Sigmoid colon (tissue), 7 donors: ENCODE measurements at places on chromosomes 11 and 22. TPM values are rescaled to one million over a fixed set of nuclear protein-coding genes. Genes with fewer than 3 reads are reported as not detected.

The ADORA2A gene
- total RNA-seq, result 3.0 TPM

The SAA2 gene
- not detected for total RNA-seq

The SUSD2 gene
- total RNA-seq, result 4.6 TPM

The SHISA8 gene
- not detected for total RNA-seq

The MAP6 gene
- total RNA-seq, result 6.7 TPM

The LARGE2 gene
- not detected for total RNA-seq

The SLC22A8 gene
- not detected for total RNA-seq

The SYCE3 gene
- not detected for total RNA-seq

The C22orf31 gene
- total RNA-seq, result not detected

The LMNTD2 gene
- total RNA-seq, result not detected

The FAM227A gene
- total RNA-seq, result 0.95 TPM

The SEC14L3 gene
- total RNA-seq, result not detected

The IRAG1 gene
- total RNA-seq, result 96.1 TPM

The C11orf86 gene
- not detected for total RNA-seq

The ZC3H12C gene
- total RNA-seq, result 16.4 TPM

GRCh38 chr11:18934195-18934814 lies 4.9 kb downstream of the MRGPRX1 start:
- no peak for DNase-seq

GRCh38 chr11:71995726-71996291 lies 2.9 kb upstream of the IL18BP start:
- no peak for DNase-seq

DNA sequence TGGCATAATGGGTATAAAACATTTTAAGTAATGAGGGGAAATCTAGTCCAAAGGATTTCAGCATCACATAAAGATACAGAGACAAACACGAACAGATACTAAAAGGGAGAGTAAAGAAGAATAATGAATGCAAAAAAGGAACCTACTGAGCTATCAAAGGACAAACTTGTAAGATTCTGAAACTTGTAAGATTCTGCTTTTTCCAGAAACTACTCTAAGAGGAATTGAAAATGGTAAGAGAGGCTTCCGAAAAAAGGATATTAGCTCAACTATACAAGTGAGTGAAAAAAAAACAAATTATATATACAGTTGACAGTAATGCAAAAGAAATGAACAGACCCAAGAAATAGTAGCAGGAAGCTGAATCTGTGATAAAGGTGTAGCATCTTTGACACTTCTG lies 37.7 kb downstream of the POLD3 start:
- DNase-seq, result no peak

DNA sequence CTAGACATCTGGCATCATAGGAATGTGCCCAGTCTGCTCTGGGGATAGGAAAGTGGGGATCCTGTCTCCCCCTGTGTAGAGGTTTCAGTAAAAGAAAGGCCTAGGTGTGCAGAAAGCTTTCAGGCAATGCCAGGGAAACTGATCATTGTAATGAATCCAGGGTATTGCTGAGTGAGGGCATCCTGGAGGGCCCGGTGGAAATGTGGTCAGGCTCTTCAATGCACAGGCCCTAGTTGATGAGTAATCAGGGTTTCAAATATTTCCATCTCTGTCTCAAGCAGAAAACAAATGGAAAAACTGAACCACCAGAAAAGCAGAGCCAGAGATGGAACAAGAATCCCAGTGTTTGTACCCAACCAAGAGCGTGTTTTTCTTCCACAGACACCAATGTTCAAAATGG lies 2.0 kb downstream of the CD3E start:
- no peak for DNase-seq

GRCh38 chr11:120611581-120611980 lies 100.0 kb downstream of the GRIK4 start:
- no peak for DNase-seq

DNA sequence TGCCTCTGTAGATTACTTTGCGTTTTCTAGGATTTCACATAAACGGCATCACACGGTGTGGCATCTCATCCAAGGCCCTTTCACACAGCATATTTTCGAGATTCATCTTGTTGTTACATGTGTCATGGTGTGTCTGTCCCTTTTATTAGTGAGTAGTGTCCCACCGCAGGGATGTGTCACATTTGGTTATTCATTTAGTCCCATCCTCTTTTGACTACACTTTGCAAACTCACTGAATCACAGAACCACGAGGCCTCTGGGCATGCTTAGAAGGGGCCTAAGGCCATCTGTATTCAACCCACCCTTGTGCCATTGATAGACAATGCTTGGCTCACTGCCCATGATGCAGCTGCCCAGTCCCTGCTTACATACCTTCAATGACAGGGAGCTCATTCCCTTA lies 4.2 kb upstream of the RAC2 start:
- no peak for DNase-seq

DNA sequence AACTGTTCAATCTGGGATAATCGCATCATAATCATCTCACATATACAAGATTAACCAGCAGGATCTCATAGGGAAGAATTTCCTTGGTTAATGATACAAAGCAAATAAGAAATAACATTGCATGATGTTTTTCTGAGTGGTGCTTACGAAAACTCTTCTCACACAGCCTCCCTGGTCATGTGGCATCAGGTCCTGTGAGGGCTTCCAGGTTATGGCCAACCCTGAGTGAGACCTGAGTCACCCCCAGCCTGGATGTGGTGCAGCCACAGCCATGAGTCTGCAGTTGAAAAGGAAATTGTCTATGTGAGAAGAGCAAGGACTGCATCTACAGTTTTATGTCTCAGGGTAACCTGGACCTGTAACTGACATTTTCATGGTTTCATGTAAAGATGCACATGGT lies 90.5 kb upstream of the XKR3 start:
- no peak for DNase-seq

DNA sequence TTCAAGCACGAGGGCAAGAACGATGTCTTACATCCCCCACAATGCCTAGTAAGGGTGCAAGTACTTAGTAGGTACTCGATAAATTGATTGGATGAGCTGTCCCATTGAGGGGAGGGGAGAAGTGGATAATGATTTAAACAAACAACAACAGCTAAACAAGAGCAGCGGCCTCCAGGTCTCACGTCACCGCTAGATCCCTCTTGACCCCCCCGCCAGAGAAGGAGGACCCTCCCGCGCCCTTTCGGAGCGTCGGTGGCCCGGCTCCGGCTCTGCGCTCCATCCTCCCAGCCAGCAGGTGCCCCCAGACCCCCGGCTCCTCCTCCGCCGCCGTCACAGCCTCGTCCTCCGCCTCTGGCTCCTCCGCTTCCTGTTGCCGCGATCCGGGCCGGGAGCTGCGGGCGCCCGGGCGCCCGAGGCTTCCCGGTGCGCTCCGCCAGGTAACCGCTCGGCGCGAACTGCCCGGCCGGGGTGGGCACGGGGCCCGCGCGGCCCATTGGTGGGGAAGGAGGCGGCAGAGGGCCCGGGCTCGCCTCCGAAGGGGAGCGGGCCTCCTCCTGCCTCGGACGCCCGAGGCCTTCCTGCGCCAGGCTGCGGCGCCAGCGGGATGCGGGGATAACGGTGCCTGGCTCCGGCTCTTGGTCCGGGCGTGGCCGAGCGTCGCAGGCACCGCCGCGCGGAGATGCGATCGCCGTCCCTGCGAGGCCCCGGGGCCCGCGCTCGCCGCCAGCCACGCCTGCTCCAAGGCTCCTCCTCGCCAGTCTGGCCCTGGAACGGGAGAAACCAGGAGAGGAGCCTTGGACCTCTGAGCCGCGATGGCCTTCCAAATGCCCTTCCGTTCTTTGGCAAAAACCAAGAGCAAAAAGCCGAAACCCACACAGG lies at the start of gene TLCD5:
TLCD5 (plus strand) TSS at position 368 of the 879 bp plus-strand sequence. CDS start 2,143 bp downstream, outside the sequence.
- DNase-seq, result peak; percentile 76

DNA sequence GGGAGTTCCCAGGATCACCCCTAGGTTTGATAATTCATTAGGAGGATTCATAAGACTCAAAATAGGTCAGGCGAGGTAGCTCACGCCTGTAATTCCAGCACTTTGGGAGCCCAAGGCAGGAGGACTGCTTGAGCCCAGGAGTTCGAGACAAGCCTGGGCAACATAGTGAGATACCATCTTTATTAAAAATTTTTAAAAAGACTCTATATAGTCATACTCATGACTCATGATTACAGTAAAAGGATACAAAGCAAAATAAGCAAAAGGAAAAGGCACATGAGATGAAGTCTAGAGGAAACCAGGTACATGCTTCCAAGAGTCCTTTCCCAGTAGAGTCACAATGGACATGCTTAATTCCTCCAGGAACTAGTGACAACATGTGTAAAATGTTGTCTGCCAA lies 13.9 kb upstream of the PTS start:
- no peak for DNase-seq

- DNase-seq, result no peak
Observed at GRCh38 chr11:2531987-2532703, 87.3 kb downstream of the KCNQ1 start.

- DNase-seq, result no peak
Observed at GRCh38 chr11:126607374-126607773, 251.9 kb downstream of the ST3GAL4 start.

- DNase-seq, result no peak
Observed at GRCh38 chr11:124085997-124086846, 29.0 kb upstream of the VWA5A start.

- DNase-seq, result no peak
Observed at GRCh38 chr11:115518983-115519628, 14.9 kb upstream of the CADM1 start.

GRCh38 chr11:63862923-63863322 lies 24.0 kb downstream of the MARK2 start:
- no peak for DNase-seq

GRCh38 chr11:58999291-58999680 lies 60.0 kb downstream of the GLYATL1 start:
- DNase-seq, result no peak

- DNase-seq, result no peak
Observed at GRCh38 chr11:22681281-22681812, 14.9 kb downstream of the GAS2 start.

- peak; percentile 72 for DNase-seq
Observed at GRCh38 chr22:20015971-20016733, 471 bp downstream of the ARVCF start.

GRCh38 chr11:116510886-116511650 lies 261.7 kb downstream of the BUD13 start:
- DNase-seq, result no peak

DNA sequence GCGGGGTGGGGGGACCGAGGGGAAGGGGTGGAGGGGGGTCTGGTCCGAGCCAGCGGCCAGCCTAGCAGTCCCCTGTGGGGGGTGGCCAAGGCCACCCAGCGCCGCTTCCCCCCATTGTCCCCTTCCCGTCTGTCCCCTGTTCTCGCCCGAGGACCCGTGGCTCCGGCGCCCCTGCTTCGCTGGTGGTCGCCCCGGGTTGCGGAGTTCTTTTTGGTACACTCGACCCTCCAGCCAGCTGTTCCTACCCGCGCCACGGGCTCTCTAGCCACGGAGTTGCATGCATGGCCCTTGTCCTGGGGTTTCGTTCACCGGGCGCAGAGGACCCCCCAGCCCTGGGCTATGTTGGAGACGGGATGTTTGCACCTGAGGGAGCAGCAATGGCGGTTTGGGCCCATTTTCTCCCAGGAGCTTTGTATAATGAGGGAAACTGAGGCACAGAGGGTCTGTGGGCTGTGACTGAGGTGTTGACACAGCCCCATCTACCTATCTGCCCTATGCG lies 489 bp downstream of the RNF214 start:
- DNase-seq, result peak; percentile 71

DNA sequence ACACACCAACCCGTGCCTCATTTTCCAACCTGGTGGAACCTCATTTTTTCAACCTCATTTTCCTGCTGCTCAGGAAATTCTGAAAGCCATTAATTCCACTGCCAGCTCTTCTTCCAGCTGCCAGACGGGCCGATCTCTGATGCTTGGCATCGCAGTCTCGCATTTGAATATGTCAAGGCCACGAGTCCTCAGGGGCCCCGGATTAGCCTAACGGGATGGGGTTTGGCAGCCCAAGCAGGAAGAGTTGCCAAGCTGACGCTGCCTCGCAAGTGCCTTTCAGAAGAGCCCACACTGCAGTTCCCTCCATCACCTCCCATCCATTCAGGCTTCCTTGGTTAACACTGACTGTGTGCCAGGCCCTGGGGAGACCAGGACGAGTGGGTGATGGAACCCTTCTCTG lies 8.7 kb downstream of the RASD2 start:
- no peak for DNase-seq

DNA sequence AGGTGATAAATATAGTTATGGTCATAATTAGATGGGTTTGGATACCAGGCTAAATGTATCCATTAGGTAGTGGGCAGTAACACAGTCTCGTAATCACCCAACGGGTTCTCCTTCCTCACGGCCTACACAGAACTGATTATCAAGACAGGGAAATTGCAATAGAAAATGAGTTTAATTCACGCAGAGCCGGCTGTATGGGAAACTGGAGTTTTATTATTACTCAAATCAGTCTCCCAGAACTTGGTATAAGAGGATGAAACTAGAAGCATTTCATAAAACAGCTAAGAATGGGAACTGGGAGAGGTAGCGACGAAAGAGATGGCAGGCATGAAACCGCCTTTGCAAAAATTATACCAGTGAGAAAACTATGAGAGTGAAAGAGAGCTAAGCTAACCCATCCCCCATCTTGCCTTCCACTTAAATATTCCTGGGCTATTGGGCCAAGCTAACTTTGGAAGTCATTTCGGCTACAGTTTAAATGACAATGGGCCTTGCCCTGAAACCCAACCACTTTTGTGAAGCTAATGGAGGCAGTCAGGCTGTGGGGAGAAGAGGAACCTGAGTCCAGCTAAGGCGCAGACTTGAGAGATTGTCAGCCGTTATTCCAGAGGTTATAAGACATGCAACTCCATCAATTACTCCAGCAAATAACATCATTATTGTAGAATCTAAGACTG lies 29.6 kb downstream of the CTSC start:
- DNase-seq, result no peak

DNA sequence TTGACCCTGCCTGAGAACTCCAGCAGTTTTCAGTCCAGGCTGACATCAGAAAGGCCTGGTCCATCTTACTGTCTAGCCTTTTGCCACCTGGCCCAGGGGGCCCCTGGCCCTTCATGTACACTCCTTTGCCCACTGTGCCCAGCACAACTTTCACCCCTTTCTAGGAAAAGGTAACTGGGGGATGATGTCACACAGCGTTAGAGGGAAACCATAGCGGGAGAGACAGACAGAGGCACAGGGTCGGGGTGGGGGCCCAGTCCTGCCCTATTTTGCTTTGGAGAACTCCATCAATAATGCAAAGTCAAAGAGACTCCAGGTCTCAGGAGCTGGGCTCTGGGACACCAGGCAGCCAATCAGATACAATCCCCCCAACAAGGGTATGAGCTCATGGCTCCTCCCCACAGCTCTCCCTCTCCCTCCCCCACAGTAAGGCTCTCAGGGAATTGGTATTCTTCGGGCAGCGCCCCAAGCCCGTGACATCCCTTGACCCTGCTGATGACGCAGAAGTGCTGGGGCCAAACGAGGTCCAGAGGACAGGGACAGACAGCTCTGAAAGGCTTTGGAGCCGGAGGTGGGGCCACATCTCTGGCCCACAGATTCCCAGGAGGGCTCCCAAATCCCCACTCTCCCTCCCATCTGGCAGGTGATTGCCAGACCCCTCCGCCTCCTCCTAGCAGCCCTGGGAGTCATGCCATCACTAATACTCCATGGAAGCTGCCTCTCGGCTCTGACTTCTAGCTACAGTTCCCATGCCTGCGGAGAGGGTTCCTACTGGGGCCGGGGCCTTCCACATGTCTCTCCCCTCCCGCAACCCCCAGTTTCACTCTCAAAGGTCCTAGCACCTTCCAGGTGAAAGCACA lies 5.9 kb downstream of the USP2 start:
- peak; percentile 84 for DNase-seq

- DNase-seq, result peak; percentile 73
Observed at GRCh38 chr22:41561335-41561734, 525 bp downstream of the CSDC2 start.

- DNase-seq, result no peak
Observed at GRCh38 chr11:1834062-1834610, 654 bp upstream of the SYT8 start.

GRCh38 chr11:45803971-45804760 lies 783 bp upstream of the SLC35C1 start:
- peak; percentile 91 for DNase-seq
